GM12892 (cell line): ENCODE measurements at places on chromosomes 1 and 21.

DNA sequence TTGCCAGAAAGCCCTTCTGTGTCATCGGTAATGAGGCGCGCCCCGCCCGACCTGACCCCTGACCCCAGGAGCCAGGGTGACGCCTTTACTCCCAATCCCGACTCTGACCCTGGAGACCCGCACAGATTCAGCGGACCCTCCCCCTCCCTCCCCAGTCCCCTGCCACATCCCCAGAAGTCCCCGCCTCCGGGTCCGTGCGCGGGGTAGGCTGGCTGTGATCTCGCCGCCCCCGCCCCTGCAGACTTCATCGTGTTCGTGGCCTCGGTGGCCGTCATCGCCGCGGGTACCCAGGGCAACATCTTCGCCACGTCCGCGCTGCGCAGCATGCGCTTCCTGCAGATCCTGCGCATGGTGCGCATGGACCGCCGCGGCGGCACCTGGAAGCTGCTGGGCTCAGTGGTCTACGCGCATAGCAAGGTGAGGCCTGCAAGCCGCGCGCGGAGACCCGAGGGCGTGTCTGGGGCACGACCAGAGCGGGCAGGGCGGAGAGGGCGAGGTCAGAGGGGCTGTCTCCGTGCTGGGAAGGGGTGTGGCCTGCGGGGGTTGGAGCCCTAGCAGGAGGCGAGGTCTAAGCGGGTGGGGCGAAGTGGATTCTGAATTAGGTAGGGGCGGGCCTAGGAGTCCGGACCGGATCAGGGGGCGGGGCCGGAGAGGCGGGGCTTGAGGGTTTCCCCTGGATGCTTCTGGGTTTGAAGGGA lies 34.8 kb downstream of the KCNQ4 start:
- DNase-seq = peak; percentile 86

DNA sequence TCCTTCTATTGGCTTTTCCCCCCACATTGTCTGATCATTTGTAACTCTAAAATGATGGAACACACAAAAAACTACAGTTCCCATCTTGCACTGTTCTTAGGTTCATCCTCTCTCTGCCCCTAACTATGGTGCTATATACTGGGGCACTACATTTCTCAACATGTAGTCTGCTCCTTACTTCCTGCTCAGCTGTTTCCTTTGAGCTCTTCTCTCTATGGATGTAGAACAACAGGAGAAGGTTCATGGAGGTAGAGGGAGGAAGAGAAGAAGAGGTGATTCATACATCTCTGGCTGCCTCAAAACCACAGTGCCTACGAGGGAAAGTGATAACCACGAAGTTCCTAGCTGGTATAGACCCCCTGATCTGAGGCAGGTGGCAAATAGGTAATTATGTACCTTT lies 7.0 kb upstream of the C1orf146 start:
- no peak for DNase-seq

DNA sequence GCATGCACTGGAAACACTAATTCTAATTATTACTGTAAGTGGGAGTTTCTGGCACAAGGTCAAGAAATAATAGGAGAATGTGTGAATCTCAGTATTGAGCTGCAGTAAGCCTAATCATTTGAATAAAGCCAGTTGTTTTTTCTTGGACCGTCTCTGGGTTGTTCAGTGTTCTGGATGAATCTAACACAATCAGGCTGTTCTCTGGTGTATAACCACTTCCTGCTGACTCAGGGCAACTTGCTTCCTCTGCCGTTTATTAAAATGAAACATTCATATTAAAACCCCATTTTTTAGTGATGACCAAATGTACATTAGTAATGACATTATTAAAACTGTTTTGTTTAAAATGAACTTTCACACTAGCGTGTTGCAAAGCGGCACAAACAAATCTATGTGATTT lies 273.1 kb upstream of the SNX7 start:
- no peak for DNase-seq

DNA sequence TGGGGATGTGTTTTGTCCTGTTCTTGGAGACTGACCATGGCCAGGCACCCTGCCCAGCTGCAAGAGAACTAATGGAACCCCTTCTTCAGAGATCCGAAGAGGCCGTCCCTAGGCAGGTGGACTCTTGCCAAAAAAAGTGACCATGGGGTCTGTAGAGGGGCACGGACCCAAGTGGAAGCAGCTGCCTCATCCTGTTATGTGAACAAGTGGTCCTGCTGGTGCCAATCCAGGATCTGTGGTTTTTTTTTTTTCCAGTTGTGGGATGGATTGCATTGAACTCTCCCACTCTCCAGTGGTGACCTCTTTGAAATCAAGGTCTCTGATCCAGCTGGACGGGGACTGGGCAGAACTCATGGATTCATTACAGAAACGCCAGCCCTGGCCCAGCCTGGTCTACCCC lies 71.2 kb downstream of the ARHGEF10L start:
- DNase-seq = no peak

DNA sequence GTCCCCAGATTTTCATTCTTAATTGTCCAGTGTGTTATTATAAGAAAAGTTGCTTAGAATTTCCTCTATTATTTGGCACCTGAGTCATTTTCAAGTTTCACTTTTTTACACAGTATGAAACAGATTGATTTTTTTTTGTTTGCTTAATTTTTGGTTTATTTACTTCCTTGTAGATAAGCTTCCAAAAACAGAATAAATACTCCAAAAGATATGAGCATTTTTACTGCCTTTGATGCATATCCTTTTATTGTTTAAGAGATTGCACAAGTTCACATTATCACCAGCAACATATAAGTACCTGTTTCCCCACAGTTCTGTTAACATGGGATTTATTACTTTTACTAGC lies 36.3 kb upstream of the AHCYL1 start:
- DNase-seq = no peak

- DNase-seq = no peak
Measured at GRCh38 chr1:26353210-26353859, 595 bp downstream of the CRYBG2 start.
